HuH-7 (cell line): ENCODE measurements at places on chromosomes 12 and 14.
A peak's percentile ranks its signal among the peaks of the same experiment; 100 is the strongest.

GRCh38 chr12:112627851-112628250, 163.7 kb upstream of the RPH3A start:
- DNase-seq: no peak

DNA sequence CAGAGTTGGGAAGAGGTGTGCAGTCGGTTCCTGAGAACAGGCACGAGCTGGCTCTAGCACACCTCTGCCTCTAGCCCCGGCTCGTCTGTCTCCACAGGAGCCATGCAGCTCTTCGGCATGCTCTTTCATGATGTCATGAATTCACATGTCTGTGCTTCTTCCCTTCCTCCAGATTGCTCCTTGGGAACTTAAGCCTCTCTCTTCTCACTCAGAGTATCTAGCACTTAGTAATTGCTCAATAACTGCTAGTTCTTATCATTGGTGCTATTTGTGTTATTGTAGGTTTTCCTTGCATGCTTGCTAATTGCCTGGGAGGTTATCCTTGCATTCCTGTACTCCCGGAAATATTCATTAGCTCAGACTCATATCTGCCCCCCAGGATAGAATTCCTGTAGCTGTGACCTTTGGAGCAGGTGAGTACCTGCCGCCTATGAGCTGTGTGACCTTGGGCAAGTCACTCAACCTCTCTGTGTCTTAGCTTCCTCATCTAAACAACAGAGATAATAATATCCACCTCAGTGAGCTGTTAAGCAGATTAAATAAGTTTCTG, 19.5 kb downstream of the FAM181A start:
- no peak for DNase-seq

DNA sequence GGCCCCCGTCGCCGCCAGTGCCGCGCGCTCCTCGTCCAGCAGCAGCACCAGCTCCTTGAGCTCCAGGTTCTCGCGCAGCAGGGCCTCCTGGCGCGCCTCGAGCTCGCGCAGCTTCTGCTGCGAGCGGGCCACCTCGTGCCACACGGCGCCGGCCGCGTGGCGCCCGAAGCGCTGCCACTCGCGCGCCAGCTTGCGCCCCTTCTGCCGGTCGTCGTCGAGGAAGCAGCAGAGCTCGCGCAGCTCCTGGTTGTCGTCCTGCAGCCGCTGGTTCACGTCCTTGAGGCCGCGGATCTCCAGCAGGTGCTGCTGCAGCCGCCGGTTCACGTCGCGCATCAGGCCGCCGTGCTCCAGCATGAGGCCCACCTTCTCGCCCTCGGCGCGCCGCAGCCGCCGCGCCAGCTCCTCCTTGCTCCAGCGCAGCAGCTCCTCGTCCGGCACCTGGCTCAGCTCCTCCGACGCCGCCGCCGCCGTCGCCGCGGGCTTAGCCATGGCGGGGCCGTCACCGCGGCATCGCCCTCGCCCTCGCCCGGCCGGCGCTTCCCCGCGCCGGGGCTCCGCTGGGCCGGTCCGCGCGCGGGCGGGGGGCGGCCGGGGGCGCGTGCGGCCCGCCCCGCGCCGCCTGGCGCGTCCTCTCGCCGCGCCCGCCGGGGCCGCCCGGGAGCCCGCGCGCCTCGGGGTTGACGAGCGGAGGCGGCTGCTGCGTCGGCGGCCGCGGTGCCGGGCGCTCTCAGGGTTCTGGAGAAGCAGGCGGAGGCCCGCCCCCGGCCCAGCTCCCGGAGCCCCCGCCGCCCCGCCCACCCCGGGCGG, at the start of gene CCDC85C:
CCDC85C (minus strand) TSS at position 737 of the 807 bp plus-strand sequence; CDS start at position 489, 248 bp downstream.
- DNase-seq: no peak

GRCh38 chr12:93570552-93571364, 1.7 kb upstream of the SOCS2 start:
- peak; percentile 86 for DNase-seq

DNA sequence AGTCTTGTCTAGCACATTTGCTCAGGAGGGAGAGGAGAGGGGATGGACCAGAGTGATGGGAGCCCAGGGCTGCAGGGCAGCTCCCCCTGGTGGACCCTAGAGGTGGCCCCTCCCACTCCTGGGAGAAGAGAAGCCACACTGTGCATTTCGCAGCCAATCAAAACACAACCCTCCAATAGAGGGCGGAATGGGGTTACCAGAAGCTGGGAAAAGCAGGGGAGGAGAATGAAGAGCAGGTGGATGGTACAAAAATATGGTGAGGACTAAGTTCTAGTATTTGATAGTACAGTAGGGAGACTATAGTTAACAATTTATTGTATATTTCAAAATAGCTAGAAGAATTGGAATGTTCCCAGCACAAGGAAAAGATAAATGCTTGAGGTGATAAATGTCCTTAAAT, 23.6 kb downstream of the VASH1 start:
- DNase-seq: peak; percentile 97

GRCh38 chr12:106145539-106146447, 7.0 kb upstream of the NUAK1 start:
- no peak for DNase-seq

DNA sequence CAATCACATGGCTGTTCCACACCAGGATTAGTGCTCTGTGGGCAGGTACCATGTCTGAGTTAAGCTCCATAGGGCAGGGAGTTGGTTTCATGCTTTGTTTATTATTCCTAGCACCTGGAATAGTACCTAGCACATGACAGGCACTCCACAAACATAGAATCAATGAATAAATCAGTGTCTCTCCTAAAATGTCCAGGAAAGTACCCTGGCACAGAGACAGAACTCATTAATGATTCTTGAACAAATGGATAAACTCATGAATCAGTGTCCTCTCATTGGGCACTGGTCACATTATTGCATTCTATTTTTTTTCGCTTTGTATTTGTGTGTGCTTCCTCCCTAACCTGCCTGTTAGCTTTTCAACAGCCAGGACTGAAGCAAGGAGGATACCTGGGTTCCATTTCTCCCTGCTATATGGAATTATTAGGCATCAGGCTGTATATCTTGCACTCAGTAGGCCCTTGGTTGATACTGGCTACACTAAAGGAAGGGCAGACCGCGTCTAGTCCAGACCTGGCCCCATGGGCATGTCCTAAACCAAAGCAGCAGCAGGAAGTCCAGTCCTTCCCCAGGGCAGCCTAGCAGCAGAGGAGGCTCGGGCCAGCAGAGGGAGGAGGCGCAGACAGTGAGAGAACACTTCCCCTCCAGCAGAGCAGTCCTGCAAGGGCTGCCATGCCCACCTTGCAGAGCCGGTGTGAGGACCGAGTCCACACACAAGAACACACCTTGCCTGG, 18.4 kb downstream of the HDAC7 start:
- no peak for DNase-seq

DNA sequence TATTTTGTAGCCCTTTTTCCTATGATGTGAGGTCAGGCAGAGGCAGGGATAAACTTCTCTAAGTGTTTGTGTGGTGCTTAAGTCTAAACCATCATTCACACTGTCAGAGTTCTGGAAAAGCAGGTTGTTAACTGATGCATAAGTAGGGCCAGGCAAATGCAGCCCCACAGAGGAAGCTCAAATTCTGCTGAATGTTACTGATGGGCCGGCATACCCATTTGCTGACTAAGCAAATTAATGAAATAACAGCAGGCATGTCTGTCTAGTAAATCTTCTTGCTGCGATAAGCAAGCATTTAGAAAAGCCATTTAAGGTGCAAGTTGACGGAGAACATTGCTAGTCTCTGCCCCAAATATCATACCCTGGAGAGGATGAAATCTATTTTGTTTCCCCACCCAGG, 523.2 kb upstream of the CCDC196 start:
- no peak for DNase-seq

DNA sequence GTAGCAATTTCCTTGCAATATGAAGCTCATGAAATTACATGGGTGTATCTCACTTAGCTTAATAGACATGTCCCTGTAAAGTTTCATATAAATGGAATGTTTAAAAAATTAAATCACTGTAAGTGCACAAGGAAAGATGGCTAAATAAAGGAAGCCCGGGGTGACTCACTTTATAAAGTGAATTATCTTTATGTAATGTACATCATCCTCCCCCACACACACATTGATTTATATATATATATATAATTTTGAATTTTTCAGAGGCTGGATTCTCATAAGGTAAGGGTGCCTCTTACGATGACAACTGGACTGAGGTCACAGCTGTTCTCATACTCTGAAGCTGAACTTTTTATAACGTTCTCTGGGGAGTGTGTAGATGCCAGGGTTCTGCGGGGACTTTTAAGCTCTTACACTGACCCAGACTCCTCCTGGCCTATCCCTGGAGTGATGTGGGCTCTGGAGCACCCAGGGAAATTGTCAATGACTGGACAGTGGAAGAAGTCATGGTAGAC, 108.7 kb upstream of the HIF1A start:
- no peak for DNase-seq

- no peak for DNase-seq
These were observed 72.6 kb downstream of the PPM1H start for GRCh38 chr12:62862259-62862881.

DNA sequence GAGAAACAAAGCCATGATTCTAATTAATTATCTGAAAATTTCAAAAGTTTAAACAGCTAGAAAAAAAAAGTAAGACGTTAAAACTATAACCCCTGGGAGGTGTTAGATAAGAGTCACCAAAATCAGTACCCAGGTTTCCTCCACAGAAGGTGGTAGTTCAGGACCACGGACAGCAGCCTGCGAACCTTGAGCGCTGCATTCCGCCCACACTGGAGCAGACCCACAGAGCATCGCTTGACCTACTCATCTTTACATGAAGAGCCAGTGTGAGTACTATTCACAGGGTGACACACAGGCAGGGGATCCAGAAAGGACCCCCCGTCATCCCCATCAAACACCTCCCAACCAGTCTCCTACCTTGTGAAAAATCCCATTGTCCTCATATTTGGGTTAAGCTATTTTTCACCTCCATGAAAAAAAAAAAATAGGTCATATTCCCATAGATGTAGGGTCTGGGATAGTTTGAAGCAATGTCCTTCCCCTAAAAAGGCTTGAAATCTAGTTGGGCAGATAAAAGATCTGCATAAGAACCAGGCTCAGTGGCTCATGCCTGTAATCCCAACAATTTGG, 8.8 kb upstream of the CHGA start:
- peak; percentile 55 for DNase-seq

DNA sequence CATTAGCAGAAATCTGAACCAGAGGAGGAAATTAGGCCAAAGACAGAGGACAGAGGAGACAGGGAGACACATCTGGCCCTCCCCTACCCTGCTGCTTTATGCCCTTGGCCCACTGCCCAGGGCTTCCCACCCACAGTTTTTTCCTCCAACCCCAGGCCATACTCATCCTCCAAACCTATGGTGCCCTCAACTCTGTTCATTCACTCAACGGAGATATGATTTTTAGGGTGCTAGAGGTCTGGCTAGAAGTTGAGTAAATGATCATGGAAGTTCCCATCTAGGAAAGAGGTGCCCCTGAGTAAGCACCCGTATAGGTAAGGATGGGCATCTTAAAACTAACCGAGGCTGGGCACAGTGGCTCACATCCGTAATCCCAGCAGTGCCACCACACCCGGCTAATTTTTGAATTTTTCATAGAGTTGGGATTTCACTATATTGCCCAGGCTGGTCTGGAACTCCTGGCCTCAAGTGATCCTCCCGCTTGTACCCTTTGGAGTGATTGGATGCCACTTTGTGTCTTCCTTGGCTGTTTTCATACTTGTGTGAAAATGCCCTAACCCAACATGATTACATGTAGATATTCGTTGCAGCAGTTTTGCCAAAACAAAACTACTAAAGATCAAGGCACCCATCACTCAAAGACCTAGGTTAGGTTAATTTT, 4.4 kb downstream of the KRT18 start:
- DNase-seq: no peak

GRCh38 chr14:95432144-95433093, 84.0 kb downstream of the SYNE3 start:
- peak; percentile 60 for DNase-seq

GRCh38 chr14:65900164-65900563, 487.6 kb downstream of the FUT8 start:
- DNase-seq: no peak

DNA sequence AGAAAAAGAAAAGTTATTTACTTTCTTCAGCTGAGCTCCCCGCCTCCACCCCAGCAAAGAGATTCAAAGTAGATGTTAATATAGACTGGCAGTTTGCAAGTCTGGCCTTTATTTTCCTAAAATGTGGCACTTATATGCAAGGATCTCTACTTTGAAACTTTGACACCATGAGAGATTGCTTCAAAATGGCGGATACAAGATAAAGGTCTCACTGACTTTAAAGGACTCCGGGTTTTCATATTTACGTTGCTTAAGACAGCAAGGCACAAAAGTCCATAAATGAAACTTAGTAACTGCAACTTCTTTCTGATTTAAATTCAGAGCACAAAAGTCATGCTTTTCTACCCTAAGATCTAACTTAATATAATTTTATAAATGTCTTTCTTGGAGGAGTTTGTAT, 3.5 kb downstream of the OTX2 start:
- no peak for DNase-seq

DNA sequence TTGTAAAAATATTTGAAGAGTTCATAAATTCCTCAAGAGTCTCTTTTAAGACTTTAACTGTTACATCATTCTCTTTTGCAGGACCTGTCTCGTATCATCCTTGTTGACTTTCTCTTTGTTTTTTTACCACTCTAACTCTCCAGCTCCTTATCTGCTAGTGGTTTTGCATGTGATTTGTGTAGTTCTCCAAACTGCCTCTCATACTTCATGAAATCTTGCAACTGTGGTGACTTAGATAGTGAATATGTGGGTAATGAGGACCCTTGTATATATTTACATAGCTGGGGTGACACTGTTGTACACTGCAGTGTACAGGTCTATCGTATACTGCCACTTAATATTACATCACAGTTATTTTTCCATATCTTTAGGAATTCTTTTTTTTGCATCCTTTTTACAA, 40.2 kb upstream of the EMP1 start:
- DNase-seq: no peak

- DNase-seq: no peak
These were observed 17.7 kb upstream of the CD27 start for GRCh38 chr12:6426882-6427671.

DNA sequence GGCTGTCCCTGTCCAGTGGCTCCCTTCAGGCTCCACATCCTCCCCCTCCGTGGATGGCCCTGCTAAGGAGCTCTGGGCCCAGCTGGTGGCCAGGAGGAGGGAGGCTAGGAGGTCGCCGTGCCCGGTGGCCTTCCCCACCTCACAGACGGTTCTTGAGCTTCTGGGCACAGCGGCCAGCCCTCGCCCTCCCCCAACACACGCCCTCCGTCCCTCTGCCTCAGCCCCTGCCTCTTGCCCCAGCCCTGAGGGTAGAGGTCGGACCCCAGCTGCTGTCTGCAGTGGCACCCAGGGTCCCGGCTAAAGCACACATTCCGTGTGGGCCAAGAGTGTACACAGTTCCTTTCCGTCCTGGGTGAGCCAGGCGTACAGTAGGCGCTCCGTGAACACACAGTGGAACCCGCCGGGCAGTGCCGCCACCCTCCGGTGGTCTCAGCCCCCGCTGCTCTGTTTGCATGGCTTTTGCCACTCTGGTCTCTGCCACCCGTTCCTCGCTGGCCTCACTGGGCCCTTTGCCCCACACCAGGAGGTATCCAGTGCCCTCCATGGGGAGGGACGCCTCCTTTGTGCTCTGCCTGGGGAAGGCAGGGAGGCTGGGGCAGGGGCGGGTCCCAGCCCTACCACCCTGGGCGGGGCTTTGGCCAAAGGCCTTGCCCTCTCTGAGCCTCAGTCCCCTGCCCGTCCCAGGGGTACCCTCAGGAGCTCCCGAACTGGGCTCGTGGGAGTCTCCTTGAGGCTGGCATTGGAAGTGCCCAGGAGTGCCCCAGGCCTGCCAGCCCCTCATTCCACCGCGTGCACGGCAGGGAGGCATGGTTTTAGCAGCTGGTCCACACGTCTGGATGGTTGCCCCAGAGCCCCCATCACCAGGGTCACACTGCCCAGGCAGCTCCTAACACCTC, 13.0 kb downstream of the TRMT61A start:
- DNase-seq: no peak
